Stimulated activated CD4-positive, alpha-beta T cell treated with anti-CD3 and anti-CD28 coated beads, Interleukin-15, amount 100 ng/mL, for 1 hour (primary cell): ENCODE measurements at places on chromosomes 3 and 15.

DNA sequence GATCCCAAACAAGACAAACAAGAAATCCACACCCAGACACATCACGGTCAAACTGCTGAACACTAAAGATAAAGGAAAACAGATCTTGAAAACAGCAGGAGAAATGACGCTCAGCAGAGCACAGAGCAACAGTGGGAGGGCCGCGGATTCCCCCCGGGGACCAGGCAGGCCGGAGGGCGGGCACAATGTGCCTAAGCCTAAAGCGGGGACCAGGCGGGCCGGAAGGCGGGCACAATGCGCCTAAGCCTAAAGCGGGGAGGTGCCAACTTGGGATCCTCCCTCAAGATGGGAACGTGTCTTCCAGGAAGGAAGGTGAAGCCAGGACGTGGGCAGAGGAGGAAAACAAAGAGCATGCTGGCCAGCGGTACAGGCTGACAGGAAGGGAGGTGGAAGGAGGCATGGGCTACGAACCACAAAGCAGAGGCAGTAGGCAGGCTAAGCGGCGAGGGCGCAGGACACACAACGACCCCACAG lies 31.1 kb downstream of the CYFIP1 start:
- DNase-seq, result no peak

DNA sequence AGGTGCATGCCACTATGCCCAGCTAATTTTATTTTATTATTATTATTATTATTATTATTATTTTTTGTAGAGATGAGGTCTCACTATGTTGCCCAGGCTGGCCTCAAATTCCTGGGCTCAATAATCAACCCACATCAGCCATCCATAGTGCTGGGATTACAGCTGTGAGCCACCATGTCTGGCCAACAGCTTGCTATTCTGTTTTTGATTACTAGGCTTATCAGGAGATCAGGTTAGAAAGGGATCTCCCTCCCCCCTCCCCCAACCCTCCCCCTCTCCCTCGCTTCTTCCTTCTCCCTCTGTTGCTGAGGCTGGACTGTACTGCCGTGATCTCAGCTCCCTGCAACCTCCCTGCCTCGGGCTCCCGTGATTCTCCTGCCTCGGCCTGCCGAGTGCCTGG lies 8.6 kb downstream of the CLN6 start:
- no peak for DNase-seq

GRCh38 chr15:66631616-66632263 lies 65.9 kb upstream of the LCTL start:
- DNase-seq, result no peak

- no peak for DNase-seq
These were observed 361.1 kb downstream of the MCTP2 start for GRCh38 chr15:94592495-94592894.

DNA sequence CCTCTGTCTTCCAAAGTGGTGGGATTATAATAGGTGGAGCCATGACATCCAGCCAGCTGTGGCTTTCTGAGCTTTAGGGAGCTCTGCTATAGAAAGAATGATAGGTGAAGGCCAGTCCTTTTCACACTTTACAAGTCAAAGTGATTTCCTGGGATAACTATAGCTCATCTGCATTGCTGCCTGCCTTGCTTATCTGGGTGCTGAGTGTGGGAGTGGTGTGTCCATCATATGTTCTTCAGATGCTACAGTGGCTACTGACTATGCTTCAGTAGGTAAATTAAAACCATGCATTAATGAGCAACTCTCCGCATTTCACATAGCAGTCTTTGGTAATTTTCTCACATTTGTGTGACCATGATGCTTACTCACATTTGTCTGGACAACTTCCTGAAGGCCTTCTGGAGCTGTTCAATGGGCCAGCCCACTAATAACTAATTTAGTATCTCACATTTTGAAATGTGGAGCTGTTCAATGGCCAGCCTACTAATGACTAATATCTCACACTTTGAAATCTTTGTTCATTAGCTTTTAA lies 23.4 kb downstream of the RHOA start:
- DNase-seq, result no peak

- no peak for DNase-seq
These were observed 19.8 kb upstream of the STRIT1 start for GRCh38 chr3:155313300-155313699.

DNA sequence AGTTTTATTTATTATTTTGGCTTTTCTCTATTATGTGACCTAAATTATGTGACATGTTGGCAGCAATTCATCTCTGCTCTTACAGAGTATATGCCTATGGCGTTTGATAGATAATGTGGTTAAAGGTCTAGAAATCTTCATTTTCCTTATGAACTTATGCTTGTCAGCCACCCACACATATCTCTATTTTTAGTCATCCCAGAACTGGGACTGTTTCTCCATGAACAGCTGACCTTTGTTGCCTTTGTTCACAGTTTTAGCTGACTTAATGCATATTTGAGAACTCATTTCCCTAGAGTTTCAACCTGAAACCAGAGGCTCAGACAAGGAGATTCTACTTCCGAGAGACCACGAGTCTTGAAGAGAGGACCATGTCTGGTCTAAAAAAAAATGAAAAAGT lies 176.5 kb downstream of the RAP2B start:
- no peak for DNase-seq

- DNase-seq, result no peak
These were observed 8.2 kb upstream of the ZNF660 start for GRCh38 chr3:44576613-44577012.

DNA sequence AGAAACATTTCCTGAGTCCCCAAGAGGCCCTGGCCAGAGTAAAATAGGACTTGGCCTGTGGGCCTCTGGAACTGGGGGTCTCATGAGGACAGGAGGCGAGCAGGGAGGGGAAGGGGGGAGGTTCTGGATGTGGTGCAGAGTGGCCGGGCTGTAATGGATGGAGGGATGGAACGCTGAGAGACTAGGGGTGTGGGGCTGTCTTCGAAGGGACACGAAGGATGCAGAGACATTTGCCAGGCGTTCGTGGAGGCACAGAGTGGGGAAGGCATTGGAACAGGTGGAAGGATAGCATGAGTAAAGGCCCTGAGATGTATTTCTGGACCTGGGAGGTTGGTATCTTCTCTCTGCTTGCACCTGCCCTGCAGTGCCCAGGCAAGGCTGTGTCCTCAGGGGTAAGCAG lies 2.1 kb upstream of the LCTL start:
- DNase-seq, result no peak

DNA sequence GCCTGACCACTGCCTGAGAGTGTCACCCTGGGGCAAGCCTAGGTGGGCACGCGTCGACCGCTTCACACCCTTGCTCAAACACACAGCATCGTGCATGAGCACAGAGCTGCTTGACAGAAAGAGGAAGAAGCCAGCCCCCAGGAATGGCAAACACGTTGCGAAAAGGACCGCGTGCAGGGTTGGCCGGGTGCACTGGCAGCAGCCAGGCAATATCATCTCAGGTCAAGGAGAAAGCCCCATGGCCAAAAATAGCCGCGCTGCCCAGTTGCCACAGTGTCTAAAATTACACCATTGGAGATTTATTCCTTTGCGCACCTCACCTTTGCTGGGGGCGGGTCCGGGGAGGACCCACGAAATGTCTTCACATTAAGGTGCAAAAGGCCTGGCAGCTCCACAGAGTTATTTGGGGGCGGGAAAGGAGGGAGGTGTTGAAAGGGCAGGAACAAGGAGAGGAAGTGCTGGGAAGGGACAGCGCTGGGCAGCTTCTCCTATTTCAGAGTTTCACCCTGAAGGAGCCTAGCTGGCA lies 44.7 kb upstream of the NR2F2 start:
- no peak for DNase-seq

DNA sequence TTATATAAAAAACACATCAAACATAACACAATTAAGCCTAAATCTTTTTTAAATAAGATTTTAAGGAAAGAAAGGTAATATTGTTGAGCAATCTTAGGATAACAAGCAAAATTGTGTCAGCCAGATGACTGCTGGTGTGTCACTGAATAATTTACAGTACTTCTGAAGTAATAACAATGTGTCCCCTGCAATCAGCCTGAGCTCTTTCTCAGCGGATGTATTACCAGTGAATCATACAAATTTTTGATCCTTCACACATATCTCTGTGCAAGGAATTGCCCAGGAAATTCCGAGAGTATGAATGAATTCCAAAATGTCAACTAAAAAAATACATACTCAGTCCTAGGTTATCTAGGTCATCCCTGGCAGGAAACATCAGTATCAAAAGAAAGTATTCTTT lies 76.6 kb upstream of the PTX3 start:
- DNase-seq, result no peak

- DNase-seq, result no peak
These were observed 5.3 kb upstream of the ZNF445 start for GRCh38 chr3:44482721-44483120.

DNA sequence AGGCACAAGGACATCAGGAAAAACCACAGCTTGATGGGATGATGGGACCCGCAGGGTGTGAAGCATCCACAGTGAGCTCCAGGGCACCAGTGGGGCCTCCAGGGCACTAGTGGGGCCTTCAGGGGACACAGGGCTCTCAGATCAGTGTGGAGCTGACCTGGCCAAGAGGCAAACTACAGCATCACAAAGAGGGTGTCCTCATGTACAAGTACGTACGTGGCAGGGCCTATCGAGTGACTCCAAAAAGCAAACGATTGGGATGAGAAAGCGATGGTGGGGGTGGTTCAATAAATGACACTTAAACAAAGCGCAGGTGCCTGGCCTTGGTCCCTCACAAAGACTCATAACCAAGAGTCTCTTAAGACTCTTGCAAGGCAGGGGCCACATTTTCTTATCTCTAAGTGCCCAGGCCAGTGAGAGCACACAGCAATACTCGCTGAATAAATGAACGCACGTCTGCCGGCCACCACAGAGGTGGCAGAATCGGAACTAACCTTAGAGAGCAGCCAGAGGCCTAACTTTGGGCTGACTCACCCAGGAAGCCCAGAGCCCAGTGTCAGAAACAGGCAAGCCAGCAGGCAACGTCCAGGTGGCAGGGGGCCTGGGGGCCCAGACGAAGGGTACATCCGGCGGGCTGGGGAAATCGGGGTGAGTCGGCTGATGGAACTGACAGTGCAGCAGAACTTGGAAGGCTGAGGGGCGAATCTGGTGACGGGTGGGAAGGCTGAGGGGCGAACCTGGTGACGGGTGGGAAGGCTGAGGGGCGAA lies 8.7 kb downstream of the PCSK6 start:
- DNase-seq, result no peak

DNA sequence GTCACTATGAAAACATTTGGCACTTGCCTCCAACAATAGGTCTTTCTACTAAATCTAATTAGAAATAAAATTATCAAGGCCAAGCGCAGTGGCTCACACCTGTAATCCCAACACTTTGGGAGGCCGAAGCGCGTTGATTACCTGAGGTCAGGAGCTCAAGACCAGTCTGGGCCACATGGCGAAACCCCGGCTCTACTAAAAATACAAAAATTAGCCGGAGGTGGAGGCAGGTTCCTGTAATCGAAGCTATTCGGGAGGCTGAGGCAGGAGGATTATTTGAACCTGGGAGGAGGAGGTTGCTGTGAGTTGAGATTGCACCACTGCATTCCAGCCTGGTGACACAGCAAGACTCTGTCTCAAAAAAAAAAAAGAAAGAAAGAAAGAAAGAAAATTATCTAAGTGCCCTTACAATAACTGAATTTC lies 1.6 kb upstream of the PLD1 start:
- DNase-seq, result no peak
